Activated T-cell treated with anti-CD3 and anti-CD28 coated beads for 4 hours (primary cell): ENCODE measurements at places on chromosomes 13 and 19.

DNA sequence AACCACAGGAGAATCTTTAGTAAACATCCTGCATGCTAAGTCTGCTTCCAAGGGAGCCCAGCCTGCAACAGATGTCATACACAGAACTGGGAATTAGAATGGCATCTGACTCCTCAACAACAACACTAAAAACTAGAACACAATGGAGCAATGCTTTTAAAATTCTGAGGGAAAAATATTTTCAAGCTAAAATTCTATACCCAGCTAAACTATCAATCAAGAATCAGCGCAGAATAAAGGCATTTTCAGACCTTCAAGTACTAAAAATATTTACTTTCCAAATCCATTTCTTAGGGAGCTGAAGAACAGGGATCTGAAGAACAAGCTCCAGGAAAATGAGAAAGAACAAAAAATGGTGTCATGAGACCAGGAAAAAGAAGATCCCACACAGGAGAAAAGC lies 46.9 kb upstream of the CHST8 start:
- no peak for DNase-seq

GRCh38 chr19:14325863-14326262 lies 55.4 kb upstream of the ADGRE5 start:
- DNase-seq: no peak

DNA sequence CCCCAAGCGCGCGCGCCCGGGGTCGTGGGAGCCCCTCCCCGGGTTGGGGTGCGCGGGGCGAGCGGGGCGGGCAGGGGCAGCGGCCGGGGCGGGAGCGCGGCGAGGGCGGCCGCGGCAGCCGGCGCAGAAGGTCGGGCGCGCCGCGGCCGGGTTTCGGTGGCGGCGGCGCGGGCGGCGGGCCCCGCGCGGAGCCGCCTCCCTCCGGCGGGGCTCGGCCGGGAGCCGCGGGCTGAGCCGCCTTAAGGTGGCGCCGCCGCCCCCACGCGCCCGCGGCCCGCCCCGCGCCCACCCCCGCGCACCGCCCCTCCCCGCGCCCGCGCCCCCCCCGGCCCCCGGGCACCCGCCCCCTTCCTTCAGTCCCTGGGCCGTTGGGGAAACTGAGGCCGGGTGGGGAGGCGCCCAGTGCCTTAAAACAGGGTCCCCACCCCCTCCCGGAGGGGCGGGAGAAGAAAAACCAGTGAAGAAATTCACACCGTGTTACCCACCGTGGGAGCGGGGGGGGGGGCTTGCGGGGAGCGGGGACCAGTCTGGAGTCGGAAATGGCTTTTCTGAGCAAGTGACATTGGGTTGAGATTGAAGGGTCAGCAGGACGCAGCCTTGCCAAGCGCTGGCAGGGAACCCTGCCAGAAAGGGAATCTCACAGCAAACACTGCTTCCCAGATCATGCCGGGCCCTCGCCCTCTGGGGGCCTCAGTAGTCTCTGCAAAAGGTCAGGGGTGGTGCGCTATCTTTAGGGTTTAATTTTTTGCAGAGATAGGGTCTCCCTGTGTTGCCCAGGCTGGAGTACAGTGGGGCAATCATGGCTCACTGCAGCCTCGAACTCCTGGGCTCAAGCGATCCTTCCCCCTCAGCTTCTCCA lies at the start of gene TLE2:
TSS of gene TLE2 (minus strand) at position 216 of the 859 bp plus-strand sequence. CDS start 376 bp downstream, outside the sequence.
- no peak for DNase-seq

DNA sequence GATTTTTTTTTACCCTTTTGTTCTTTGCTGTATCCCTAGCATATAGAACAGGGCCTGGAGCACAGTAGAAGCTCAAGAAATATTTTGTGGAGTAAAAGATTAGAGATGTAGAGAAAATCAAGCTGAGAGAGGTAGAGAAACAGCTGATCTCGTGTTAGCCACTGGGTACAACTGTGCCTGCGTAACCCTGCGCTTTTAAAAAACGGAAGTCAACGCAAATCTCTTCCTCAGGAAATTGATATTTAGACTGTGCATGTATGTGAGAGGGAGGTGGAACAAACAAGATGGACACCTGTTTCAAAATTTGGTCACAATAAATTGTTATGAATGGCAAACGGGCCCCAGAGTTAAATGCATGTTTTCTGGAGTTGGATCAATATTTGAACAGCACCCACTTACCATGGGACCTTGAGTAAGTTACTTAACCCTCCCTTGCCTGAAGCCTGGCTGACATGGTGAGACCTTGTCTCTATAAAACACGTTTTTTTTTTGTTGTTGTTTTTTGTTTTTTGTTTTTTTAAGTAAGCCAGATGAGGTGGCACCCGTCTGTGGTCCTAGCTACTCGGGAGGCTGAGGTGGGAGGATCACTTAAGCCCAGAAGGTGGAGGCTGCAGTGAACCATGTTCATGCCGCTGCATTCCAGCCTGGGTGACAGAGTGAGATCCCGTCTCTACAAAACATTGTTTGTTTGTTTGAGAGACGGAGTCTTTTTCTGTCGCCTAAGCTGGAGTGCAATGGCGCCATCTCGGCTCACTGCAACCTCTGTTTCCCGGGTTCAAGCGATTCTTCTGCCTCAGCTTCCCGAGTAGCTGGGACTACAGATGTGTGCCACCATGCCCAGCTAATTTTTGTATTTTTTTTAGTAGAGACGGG lies 3.3 kb upstream of the EPOR start:
- DNase-seq: no peak

- no peak for DNase-seq
Measured at GRCh38 chr19:2805261-2805900, 14.3 kb upstream of the ZNF554 start.

DNA sequence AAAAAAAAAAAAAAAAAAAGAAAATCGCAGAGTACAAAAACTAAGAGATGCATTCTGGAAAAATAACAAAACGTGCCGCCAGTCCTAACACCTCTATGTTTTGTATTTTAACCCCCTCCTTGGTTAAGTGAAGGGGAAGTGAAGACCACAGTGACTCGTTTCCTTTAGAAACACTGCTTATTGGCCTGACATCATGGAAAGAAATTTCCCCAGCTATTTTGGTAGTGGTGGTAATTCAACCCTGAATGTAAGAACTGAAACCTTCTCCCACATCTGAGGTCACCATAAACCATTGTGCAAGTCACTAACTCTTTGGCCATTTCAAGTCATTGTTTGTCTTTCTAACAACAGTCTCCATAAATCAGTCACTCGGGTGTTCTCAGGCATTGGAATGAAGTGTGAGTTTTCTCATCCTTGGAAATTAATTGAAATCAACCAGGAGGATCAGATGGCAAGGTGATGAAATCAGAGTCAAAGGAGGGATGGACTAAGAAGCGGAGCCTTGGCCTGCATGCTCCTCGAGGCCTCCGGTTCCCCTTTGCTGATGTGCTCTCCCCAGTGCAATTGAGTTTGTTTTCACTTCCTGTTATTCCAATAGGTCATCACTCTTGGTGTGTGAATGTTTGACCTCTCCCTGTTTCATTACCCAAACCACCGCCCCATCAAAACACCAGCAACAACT lies 443.9 kb downstream of the FGF9 start:
- peak; percentile 17 for DNase-seq

GRCh38 chr13:91660076-91660415 lies 261.6 kb downstream of the GPC5 start:
- DNase-seq: no peak

DNA sequence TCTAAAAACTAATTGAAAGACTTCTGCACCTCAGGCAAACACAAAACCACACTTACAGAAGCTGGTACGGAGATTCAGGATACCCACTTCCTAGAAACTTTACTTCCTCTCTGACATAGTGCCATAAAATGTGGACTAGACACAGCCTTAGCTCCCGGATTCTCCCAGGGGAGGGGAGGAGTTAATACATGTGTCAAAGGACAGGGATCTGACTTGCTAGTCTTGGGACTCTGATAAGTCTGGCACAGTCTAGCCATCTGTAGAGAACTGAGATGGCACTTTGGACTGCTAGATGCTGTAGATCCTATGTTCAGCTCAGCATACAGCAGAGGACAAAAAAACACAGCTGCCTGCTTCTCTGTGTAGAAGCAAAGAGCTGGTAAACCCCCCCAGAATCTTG lies 769.8 kb upstream of the MIR17HG start:
- DNase-seq: no peak

DNA sequence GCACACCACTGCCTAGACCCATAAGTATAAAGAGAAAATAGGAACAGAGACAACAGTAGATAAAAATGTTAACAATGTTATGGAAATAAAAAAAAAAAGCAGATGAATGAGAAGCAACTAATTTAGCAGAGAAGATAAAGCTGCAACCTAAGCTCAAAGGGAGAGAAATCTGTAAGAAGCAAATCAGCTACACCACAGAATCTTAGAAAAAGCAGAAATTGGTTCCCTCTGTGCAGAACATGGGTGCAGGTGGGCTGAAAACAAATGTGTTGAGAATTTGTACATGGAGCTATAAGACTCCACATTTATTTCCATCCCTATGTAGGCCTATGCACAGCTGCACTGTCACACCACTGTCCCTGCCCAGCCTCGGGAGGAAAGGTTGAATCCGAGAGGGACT lies 44.8 kb upstream of the KATNAL1 start:
- DNase-seq: no peak

GRCh38 chr13:33235078-33235477 lies 50.5 kb downstream of the STARD13 start:
- no peak for DNase-seq

GRCh38 chr19:18271433-18271841 lies 2.8 kb downstream of the IQCN start:
- DNase-seq: no peak

DNA sequence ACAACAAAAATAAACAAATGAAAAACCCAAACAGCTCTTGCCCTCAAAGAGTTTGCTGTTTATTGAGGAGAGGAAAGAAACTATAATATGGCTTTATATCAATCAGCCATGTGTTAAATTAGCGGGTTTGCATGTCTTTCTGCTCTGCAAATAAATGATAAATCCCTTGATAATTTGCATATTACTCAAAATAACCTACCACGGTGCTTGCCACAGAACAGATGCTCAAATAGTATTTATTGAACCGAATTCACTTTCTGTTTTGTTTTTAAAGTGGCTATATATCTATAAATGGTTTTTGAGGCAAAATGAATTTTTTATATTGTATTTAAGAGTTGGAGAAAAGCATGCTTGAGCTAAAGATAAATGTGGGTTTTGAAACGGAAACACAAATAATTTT lies 428.1 kb downstream of the ITGBL1 start:
- no peak for DNase-seq

- no peak for DNase-seq
Measured at GRCh38 chr13:110680852-110681251, 25.1 kb downstream of the CARS2 start.

DNA sequence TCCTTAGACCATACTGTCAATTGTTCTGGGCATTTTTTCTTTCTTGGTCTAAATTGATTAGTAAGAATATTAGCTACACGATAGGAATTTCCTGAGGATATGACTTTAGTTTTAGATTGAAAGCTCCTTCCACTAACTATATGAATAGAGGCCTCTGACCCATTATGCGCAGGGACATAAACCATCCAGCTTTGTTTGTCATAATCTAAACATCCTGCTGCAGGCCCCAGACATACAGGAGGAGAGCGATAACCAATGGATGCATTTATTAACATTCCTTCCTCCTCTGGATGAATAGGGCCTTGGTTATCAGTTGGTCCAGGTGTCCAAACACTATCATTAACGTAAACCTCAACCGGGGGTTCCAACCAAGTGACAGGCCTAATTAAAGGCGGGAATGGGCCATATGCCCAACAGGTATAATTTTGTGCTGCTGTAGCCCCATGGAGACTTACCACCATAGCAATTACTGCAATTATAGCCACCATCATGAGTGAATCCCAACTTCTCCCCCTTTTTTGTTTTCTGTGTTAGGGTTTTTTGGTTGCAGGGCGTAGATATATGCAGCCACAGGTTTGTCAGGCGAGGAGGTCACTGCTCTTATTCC lies 32.6 kb downstream of the CLEC4M start:
- no peak for DNase-seq

DNA sequence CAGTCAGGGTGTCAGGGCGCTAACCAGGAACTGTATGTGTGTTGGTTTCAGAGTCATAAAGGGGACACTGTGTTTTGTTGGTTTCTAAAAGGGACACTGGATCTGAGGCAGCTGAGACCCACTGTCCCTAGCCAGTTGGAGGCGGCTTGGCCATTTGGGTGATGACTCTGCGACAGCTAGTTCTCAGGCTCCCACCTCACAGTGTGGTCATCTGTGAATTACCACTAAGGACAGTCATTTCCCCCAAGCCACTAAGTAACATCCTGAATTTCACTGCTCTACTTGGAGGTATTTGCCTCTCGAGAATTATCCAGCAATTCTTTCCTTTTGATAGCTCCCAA lies 51.5 kb downstream of the EPS15L1 start:
- DNase-seq: no peak

- no peak for DNase-seq
Measured at GRCh38 chr13:111121506-111121905, 6.4 kb downstream of the ARHGEF7 start.

DNA sequence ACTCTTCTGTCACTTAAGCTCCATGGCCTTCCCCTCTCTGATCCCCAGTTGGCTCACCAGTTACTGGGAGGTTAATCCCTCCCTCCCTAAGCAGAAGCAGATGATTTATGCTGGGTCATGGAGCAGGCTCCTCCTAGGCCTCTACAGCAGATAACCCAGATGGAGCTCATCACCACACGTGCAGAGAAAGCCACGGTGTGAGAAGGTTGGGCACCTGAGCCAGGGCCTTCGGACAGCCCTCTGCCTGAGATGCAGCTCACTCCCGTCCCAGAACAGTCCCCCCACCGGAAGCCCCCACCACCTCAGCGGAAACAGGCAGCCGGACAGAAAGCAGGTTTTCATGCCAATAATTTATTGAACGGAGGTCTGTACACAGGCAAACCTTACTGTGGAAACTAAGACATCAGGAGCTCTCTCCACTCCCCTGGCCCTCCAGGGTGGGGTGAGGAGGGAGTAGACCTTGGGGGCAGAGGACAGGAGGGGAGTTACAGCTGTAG lies 9.8 kb downstream of the ZNF526 start:
- DNase-seq: no peak

DNA sequence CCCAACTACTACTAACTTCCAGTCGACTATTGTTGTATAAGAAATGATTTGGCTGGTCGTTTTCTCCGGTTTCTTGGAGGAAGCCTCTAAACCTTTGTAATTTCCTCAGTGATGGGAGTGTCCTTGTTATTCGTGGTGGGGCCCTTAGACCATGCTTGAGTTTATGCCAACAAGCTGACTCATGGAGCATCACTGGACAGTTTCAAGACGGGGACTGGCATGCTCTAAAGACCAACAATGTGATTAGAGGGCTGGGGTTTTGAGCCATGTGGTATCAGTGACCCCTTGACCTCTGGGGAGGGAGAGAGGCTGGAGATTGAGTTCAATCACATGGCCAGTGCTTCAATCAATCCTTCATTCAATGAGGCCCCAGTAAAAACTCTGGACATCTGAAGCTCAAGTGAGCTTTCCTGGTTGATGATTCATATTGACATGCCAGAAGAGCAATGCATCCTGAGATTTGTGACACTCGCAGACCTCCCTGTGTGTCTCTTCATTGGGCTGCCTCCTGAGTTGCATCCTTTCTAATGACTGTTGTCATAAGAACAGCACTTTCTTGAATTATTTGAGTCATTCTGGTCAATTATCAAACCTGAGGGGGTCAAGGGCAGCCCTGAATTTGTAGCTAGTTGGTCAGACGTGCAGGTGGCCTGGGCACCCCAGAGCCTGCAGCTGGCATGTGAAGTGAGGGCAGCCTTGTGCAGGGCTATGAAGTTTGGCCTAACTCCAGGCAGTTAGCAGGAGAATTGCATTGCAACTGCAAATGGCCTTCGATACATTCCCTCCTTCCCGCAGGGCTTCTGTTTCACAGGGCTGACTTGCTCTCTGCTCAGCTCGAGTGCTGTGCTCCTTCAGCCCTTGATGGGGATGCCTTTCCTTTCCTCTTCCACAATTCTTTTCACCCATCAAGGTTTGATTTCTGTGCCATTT lies 246.5 kb downstream of the FGF9 start:
- no peak for DNase-seq

GRCh38 chr13:112664501-112665203 lies 25.2 kb upstream of the ATP11A start:
- DNase-seq: no peak
